ENCODE measurements at places on chromosomes 3 and 15.

GRCh38 chr3:189458528-189458927, 172.7 kb upstream of the TP63 start:
- DNase-seq, result peak; percentile 2

DNA sequence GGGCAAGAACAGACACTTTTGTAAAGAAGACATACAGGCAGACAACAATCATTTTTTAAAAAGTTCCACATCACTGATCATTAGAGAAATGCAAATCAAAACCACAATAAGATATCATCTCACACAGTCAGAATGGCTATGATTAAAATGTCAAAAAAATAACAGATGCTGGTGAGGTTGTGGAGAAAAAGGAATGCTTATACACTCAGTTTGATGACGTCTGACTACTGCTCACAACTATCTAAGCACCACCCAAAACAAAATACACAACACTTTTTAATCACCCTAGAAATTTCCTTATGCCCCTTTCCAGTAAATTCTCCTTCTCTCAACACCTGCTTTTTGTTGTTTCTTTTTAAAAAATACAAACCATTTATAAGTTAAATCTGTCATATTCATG, 228.8 kb downstream of the ISL2 start:
- DNase-seq, result no peak

DNA sequence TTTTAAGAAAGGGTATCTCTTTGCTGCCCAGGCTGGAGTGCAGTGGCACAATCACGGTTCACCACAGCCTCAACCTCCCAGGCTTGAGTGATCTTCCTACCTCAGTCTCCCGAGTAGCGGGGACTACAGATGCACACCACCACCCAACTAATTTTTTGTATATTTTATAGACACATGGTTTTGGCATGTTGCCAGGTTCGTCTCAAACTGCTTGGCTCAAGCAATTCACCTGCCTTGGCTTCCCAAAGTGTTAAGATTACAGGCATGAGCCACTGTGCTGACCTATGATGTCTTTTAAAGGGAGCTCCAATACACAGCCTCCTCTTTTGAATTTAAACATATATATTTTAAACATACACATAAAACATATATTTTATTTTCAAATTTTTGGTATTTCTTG, 60.9 kb downstream of the SLC9C1 start:
- no peak for DNase-seq

DNA sequence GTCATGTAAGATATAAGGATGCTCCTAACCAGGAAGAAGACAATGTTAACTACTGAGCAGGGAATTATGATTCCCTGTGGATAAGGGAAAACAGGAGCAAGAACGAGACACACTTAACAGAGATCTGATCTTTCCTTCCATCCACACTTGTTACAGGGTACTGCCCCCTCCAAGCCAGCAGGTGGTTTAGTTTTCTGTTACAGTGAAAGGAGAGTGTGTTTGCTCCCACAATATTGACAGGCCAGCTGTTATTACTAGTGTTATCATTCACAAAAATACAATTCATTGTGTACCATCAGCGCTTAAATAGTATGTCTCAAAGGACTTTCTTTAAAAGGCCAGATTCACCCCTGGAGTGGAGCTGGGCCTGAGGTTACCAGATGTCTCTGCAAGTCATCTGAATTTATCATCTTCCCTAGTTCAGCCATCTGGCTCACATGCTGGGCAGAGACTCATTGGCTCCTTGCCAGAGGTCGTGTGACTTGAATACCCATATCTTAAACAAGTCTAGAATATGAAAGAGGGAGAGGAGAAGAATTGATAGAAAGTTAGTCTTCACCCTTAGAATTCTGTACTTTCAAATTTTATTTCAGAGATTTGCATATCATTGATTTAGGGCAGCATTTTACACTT, 16.8 kb upstream of the FMN1 start:
- peak; percentile 52 for DNase-seq

GRCh38 chr3:60675424-60675823, 575.8 kb downstream of the FHIT start:
- no peak for DNase-seq

- DNase-seq, result no peak
These were observed 4.1 kb downstream of the CORO2B start for GRCh38 chr15:68582864-68583263.

- DNase-seq, result no peak
These were observed 33.2 kb downstream of the TGM4 start for GRCh38 chr3:44907612-44908011.

DNA sequence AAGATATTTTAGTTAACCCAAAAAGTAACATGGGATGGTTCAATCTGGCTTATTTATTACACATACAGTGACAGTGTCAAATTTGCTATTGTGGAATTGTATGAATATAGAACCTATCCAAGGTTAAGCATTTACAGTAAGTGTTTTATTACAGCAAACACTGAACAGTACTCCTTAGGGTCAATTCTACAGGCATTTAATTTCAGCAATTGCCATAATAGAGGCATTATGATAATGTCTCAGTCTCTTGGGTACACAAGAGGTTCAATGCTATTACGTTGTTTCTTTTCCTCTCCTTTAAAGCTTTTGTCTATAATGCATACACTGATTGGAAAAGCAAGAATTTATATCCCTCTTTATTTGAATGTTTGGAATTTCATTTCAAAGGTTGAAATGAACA, 275.7 kb upstream of the NAALADL2 start:
- no peak for DNase-seq

GRCh38 chr15:32861174-32861573, 143.4 kb downstream of the GREM1 start:
- no peak for DNase-seq

DNA sequence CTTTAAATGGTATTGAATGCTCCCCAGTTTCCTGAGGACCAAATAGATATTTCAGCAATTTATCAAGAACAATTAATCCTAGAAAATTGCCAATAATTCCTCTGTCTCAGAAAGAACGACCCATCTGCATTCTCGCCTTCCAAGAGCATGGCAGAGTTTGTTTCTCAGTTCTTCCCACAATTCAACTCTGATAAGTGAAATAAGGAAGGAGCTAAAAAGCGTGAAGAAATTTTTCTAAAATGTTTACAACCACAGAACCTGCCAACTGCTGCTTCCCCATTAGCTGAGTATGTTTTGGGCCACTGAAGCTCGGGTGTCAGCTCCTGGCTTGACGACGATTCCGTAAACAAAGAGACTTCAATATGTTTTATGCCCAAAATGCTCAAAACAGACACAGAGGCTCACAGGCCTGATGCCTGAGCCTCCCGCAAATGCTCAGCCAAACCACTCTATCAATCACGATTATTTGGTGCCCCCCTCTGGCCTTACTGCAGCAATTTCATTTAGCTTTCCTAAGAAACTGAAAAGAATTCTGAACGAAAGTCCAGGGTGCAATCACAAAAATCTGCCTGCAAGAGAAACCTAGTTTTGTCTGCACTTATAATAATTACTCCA, 259.2 kb upstream of the CCDC54 start:
- DNase-seq, result peak; percentile 86

All from fibroblast of mammary gland (primary cell).